ENCODE measurements at places on chromosomes 1 and 21. TPM values are rescaled to one million over a fixed set of nuclear protein-coding genes. Genes with fewer than 3 reads are reported as not detected.

DNA sequence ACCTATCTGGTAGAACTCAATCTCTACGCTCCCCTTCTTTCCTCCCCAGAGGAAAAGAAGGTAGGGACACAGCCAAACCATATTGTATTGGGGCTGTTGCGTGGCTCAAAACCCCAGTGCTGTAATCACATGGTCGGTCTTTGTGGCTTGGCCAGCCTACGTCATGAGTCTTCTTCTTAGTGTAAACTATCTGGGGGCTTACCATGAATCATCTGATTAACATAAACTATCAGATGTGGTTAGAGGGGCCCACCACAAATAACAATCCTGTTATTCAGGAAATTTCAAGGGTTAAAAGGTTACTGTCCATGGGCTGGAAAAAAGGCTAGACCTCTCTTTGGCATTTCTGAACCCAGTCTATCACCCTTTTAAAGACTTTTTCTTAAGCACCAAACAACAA lies 49.5 kb upstream of the GPR52 start:
- no peak for DNase-seq
- H3K36me3 ChIP-seq, result peaks cover 7% of the 10 kb centered on the region
- H3K27ac ChIP-seq, result no peak overlapping the region
- H3K4me1 ChIP-seq, result no peaks in the 10 kb centered on the region
- H3K27me3 ChIP-seq, result no peaks in the 10 kb centered on the region

- peak overlapping the region; percentile 80 for H3K27ac ChIP-seq
- no peaks in the 10 kb centered on the region for H3K27me3 ChIP-seq
- no peak overlapping the region for H3K4me3 ChIP-seq
- H3K36me3 ChIP-seq, result no peaks in the 10 kb centered on the region
Measured at GRCh38 chr1:109151146-109151990, 37.5 kb downstream of the ELAPOR1 start.

DNA sequence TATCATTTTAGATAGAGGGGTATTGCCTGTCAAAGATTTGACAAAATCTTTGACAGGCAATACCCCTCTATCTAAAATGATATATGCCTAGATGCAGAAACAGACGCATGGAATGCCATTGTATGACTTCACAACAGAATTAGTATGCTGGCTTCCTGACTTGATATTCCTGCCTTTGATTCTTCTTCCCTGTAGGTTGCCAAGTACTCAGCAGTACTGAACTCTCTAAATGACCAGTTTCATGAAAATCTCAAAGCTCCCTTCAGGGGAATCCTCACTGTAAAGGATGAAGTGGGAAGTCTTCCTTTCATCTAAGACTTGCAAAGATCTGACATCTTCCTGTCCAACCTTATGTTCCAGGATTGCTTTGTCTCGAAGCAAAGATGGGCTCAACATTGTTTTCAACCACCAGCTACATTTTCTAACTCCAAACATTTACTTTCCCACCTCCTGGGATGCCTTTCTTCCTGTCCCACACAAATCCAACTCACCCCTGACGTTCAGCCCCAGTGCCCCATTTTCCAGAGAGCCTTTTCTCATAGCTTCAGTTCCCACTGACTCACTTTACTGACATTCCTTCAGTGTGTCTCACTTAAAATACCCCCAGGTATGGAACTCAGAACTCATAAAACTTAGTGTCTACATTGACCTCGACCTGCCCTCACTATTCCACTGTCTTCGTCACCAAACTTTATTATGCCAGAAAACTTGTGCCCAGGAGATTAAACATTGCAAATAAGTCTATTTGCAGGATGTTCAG lies 67.3 kb upstream of the KCNJ6 start:
- H3K4me3 ChIP-seq, result no peak overlapping the region
- H3K27me3 ChIP-seq, result peaks cover 5% of the 10 kb centered on the region
- no peaks in the 10 kb centered on the region for H3K4me1 ChIP-seq
- H3K36me3 ChIP-seq, result no peaks in the 10 kb centered on the region
- no peak for DNase-seq

DNA sequence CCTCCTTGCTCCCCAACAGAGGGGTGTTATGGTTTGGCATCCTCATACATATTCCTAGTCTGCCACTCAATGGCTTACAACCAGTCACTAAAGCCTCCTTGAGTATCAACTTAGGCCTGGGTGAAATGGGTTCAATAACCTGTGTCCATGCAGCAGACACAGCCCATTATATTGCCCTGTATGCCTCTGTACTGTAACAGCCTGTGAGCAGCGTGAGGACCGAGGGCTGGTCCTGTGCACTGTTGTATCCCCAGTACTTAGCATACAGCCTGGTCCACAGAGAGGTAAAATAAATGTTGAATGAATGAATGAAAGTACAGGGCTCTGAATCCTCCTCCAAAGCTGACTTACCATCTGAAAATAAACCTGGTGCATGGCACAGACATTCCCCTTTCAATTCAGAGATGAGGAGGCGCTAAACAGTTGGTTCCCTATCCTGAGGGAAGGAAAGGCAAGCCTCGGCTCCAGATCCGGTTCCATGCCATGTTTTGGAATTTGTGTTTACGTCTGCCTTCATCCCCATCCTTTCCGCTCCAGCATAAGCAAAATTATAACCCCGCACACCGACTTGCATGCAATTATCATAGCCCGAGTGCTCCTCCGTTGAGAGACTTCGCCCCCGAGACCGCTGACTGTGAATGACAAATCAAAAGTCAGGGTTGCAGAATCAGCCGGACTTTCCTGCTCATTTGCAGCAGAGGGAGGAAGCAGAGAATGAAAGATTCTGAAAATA lies 45.0 kb upstream of the DNAJC6 start:
- peak overlapping the region; percentile 76 for H3K4me3 ChIP-seq
- no peak for DNase-seq
- peak overlapping the region; percentile 57 for H3K27ac ChIP-seq
- no peaks in the 10 kb centered on the region for H3K36me3 ChIP-seq

GRCh38 chr1:98921817-98922216 lies 82.8 kb downstream of the PLPPR5 start:
- H3K27me3 ChIP-seq, result no peaks in the 10 kb centered on the region
- no peaks in the 10 kb centered on the region for H3K36me3 ChIP-seq
- DNase-seq, result no peak
- no peak overlapping the region for H3K27ac ChIP-seq

- H3K4me3 ChIP-seq, result no peak overlapping the region
- DNase-seq, result no peak
- peak overlapping the region; percentile 41 for H3K27ac ChIP-seq
- H3K36me3 ChIP-seq, result peaks cover 12% of the 10 kb centered on the region
- no peaks in the 10 kb centered on the region for H3K27me3 ChIP-seq
- H3K4me1 ChIP-seq, result peaks cover 22% of the 10 kb centered on the region
Measured at GRCh38 chr1:36269408-36269838, 36.7 kb upstream of the SH3D21 start.

The CDCA8 gene
- total RNA-seq, result 5.7 TPM

Data from chondrocyte (in vitro differentiated cells).